ENCODE measurements at places on chromosomes 6 and 20.

DNA sequence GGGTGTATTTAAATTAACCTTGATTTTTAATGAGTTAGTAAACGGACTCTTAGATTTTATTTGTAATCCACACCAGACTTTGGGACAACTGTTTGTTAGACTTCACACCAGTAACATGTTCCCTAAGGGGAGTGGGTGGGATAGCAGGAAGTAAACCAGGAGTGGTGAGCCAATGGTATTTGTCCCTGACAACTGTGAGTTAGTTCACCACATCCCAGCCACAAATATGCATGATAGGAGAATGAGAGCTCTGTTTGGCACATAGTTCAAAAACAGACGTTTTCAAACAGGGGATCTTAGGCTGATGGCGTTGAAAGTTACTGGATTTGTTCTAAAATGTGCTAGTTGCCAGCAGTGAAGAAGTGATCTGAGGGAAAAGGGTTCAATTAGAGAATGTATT is 18.7 kb upstream of the COL10A1 start:
- no peak for DNase-seq

DNA sequence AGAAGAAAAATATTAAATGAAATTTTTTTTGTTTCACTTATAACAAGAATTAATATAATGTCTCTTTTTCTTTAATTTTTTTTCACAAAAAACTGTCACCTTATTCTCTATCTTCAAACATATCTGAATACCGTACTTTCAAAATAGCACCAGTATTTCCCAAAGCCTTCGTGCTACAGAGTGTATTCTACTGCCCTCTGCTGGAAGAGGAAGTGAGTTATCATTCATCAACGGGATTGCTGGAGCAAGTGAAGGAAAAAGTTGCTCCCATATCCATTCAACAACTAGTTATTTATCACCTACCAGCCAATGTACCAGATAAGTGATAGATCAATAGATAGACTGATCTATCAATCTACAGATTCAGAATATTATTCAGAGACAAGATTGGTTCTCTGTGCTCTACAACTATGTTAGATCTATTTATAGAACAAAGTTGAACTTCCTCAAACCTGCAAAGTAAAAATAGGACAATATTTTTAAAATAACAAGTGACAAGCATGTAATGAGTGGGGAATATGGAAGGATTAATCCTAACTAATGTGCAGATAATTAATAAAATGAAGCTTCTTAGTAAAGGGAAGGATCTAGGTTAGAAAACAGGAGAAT is 26.7 kb upstream of the TFAP2B start:
- no peak for DNase-seq

DNA sequence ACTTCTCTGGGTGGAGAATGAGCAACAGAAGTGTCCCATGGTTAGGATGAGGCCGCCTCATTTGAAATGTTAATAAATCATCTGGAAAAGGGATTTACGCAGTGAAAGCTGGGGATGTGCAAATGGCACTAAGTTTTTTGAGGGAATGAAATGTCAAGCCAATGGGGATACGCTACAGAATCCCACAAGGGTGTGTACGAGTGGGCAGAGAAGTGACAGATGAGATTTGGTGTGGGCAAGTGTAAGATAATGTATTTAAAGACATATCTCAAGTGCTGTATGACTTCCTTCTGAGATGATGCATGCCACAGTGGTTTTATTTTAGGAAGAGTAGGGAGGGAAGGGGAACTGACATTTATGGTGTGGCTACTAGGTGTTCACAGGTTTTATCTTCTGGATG is 100.6 kb downstream of the LRFN2 start:
- no peak for DNase-seq

DNA sequence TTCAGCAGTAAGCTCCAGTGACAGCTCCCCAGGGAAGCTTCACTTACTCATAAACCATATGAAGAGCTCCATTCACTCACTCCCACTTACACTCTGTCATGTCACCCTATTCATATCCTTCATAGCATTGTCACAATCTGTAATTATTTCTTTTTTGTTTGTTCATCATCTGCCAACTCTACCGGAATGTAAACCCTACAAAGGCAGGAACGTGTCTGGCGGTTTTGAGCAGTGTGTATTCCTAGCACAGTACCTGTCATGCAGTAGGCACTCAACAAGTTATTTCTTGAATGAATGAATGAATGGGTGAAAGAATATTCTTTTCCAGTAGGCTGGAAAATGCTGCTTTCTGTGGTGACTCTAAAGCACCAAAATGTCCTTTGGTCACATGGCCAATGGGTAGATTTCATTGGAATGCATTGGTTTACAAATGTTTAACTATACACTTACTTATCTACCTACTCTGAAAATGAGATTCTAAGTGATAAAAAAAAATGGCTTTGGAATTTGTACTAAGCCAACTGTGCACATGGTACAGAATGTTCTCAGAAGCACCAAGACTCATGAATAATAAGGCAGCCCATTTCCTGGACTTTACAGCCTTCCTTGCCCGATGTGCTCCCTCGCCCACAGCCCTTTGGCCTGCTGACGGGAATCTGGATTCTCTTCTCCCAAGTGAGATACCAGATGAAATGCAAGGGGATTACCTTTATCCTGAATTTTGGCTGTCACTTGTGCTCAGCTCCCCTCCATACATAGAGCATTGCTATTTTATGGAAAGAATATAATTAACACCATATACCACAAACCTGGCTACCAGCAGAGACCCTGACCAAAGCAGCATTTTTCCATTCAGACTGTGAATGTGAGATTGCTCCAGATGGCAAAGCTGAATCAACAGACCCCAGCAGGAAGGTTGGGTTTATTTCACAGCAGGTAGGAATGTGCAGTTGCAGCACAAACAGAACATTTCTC is 273.3 kb downstream of the ALDH8A1 start:
- DNase-seq = no peak

DNA sequence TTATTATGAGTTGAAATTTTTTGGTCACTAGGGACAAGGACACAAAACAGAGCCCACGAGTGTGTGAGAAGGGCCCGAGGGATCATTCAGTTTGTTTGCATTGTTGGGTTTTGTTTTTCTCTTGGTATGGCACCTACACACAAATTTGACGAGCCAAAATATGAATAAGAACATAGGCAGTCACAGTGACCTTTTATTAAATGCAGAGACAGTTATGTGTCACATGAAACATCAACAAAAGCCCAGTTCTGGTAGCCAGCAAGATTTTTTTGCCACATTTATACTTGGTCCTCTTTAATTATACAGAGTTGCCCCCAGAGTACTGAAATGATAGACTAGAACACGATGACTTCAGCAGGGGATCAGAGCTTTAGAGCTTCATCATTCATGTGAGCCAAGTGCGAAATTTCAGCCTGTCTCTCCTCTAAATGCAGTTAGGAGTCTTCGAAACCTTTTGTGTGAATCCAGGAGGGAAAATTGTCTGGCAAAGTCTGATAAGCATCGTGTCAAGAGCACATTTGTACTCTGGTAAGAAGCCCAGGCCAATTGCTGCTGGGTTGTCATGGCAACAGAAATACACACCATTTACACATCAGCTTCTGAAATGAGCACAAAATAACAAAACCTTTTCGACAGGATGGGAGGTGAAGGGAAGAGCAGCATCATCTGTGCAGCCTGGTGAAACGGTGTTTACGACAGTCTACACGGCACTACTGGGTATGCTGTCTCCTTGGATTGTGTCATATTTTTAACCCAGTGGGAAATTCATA is 79.2 kb upstream of the RIPOR2 start:
- DNase-seq = no peak
